Effector memory CD8-positive, alpha-beta T cell (primary cell): ENCODE measurements at places on chromosomes 5 and 9.

- DNase-seq = no peak
Observed at GRCh38 chr9:1580215-1580614, 434.9 kb upstream of the SMARCA2 start.

DNA sequence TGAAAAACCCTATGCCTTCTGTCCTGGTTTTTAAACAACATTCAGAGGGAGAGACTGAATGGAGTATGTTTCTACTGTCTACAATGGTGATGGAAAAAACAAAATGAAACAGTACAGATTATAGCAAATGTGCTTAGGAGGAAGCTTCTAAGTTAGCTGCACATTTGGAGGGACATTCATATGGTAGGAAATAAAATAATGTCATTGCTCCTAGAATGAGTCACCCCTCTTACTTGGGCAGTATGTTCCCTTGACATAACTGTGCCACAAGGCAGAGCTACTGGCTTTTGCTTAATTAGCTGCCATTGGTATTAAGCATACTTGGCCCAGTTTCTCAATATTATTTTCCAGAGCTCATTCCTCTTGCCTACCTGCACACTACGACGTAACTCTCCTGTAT, 128.9 kb downstream of the GDNF start:
- no peak for DNase-seq

- no peak for DNase-seq
Observed at GRCh38 chr5:1490376-1490775, 33.4 kb downstream of the LPCAT1 start.

GRCh38 chr9:113244556-113244955, 23.2 kb downstream of the SLC31A1 start:
- no peak for DNase-seq
